ENCODE measurements at places on chromosomes 7 and 10.

DNA sequence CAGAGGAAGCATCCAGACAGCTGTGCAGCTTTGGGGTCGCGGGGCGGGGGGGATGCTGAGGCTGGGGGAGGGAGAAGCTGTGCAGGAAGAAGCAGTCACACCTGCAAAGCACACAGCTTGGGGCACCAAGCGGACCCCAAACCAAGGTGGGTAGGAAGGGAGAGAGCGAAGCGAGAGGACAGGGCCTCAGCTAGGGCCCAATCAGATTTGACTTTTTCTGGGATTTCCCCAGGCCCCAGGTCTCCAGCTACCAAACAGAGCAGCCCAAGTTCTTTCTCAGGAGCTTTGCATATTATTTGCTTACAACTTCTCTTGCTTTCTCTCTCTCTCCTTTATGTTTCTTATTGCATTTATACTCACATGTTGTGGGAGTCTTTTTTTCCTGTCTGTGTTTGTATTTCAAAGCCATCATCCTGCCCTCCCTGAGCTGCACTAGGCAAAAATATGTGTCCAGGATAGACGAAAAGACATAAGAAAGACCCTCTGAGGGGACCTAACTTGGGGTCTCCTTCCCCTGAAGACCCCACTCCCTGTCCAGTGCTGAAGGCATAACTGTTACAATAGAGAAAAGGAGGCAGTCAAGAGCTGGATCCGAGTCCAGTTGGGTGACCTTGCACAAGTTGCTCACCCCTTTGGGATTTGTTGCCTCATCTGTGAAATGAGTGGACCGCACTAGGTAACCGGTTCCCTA, 50.6 kb upstream of the SMNDC1 start:
- no peak for DNase-seq

DNA sequence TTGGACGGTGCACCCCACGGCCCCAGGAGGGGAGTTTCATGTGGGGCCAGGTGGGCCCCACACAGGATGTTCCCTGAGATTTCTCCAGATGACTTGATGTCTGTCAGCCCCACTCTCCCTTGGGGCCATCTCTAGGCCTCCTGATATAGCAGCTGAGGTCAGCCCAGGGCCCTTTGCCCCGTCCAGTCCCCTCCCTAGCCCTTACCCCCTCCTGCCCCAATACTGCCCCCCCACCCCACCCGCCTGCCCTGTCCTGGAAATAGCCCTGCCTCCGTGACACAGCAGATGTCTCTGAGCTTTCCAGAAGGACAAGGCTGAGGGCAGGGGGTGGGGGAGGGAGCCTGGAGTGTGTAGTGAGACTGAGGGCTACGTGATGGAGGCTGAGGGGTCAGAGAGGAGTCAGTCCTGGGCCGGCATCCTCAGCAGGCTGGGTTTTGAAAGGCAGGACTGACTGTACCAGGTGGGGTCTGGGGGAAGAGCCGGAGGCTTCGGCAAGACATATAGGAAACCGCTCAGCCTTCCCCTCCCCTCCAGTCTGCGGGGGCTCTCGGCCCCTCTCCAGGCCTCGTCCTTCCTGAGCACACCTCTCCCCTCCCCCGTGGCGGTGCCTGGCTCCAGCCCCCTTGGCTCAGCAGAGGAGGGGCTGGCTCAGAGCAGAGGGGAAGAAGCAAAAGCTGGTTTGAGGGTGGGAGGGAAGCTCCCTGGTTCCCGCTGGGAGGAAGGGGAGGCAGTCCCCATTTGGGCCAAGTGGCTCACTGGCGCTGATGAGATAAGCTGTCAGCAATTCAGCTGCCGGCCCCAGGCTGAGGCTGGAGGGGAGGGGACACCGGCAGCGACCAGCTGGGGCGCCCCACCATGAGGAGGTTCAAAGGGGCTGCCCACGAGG, 2.0 kb downstream of the FLNC start:
- no peak for DNase-seq

GRCh38 chr10:125548878-125549277, 134.1 kb downstream of the TEX36 start:
- DNase-seq = no peak

DNA sequence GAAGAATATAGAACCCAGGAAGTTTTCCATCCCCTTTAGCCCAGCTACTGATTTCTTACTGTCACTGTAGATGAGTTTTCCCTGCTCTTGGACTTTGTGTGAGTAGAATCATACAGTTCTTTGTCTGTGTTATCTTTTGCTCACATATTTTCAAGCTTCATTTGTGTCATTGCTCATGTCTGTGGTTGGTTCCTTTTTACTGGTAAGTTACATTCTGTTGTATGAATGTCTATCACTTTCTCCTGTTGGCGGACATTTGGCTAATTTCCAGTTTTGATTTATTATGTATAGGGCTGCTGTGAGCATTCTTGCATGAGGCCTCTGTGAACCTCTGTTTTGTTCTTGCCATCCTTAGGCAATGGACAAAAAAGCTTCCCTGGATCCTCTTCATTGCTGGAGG, 5.3 kb downstream of the GLRX3 start:
- DNase-seq = no peak

DNA sequence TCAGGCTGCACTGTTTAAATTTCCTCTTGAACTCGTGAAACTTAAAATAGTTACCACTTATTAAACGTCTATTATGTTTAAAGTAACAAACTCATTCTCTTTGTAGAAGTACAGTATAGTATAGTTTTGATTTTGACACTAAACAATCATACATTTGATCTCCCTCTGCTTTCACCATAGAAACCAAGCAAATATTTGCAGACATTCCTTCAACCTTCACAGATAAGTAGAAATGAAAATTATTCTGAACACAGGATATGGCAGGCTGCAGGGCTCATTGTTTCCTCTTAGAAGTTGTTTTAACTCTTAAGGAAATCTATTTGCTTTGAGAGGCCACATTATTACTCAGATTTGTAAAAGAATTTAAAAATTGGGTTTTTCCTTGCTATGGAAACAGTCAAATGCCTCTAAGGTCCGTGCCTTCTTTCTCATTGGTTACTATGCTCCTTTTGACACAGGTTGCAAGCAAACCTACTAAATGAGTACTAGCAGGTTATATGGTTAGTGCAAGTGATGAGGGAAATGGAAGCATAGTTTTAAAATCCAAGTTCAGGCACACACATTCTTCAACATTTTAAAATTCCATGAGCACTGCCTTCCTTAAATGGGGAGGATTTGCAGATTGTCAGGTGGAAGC, 92.8 kb upstream of the FAM133B start:
- DNase-seq = no peak

GRCh38 chr7:132059141-132059540, 502.7 kb upstream of the PODXL start:
- DNase-seq = no peak

DNA sequence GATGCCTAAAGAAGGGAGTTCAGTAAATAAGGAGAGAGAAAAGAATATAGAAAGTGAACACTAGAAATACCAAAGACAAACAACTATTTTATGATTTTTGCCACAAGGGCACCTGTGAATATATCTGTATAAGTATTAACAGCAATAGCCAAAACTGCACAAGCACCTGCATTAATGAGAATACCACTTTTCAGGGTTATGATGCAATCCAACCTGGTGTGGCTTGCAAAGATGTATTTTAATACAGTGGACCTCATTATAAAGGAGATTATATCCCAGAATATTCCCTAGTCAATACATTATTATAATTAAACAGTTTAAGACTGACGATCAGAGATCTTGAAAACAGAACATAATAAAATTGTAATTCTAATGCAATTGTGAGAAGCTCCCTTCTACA, 4.0 kb downstream of the BRAF start:
- DNase-seq = no peak

- DNase-seq = no peak
These were observed 265.6 kb downstream of the CCDC3 start for GRCh38 chr10:12735843-12736462.

GRCh38 chr7:46759711-46760480, 822.0 kb downstream of the TNS3 start:
- DNase-seq = no peak

DNA sequence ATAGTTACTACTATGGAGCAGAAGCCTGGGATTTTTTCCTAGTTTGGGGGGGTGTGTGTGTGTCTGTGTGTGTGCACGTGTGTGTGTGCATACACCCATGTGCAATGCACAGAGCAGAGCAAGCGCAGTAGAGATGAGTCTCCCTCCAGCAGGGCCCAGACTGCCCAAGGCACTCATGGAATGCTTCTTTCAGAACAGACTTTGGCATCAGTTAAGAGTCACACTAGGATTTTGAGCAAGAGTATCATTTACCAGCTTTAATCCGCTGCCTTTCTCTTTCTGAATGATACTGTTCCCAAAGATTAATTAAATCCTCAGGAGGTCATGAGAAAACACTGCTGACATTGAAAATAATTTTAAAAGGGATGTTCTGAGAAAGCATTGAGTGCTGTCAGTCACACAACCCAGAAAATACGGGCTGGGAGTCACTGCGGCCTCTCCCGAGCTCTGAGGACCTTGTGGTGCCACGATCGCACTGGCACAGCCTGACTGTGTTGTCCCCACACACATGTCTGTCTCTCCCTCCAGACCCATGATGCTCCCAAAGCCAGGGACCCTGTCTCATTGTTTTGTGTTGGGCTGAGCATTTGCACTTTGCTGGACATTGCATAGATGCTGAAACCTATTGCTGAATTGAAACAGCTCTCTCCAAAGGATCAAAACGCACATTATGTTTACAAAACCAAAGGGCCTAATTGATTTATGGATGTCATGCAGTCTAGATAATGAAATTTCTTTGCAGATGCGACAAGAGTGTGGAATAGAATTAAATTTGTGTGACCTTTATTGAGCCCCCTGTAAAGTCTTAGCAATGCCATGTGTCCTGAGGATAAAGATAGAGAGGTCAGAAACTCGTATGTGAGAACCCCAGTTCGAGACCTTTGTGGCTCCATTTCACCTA, 54.7 kb upstream of the FIGNL1 start:
- no peak for DNase-seq

- DNase-seq = no peak
These were observed 194.1 kb downstream of the FANK1 start for GRCh38 chr10:126090443-126090842.

DNA sequence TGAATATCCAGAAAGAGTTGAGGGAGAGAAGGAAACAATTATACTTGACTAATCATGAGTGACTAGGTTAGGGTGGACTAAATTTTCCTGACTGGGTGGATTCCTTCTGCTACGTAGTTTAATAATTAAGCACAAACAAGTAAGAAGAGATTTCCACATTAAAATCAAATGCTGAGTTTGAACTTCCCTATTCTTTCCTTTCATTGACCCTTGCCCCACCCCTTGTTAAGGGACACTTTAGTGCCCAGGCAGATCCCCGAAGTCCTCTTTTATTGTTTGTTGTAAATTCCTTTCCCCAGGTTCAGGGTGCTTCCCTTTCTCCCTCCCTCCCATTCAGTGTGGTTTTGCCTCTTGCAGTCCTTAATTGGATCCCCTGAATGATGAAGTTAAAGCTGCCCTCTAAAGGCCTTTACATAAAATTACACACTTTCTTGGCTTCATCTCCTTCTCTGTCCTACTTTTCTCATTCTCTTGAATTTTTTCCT, 8.8 kb upstream of the SPAM1 start:
- peak; percentile 77 for DNase-seq

- no peak for DNase-seq
These were observed 257.9 kb downstream of the PRPF18 start for GRCh38 chr10:13844651-13845050.
